ENCODE measurements at places on chromosomes 16 and 17. TPM values are rescaled to one million over a fixed set of nuclear protein-coding genes. Genes with fewer than 3 reads are reported as not detected.

DNA sequence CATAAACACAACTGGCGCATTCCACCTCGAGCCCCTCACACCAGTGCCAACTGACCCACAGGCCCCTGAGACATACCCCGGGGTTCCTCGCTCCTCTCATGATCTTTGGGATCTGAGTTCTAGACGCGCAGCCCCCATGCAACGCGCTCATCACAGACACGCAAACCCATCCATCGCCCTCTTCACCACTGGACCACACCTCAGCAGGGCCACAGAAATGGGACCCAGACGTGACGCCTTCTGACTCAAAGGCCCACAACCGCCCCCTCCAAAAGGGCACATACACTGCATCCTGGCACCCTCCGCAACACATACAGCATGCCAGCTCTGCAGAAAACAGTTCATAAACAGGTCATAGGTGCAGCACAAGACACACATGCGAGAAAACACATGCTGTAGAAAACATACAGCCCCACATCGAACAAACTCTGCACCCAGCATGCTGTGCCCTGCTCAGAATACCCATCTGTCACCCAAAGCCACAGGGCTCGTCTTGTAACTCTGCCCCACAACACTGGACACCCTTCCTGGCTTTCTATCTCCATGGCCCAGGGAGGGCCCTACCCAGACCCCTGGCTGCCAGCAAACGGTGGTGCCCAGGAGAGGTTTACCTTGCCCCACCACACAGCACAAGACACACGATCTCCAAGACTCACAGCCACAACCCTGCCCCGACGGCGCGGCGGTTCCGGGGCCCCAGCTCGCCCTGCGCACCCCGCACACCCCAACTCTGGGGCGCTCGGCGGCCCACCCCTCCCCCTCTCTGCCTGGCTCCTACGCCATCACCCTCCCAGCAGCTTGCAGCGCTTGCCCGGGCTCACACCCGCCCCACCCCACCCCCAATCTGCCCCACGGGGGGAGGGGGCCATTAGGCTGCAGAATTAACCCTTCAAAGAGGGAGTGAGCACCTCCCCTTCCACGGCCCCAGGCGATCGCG lies 887 bp downstream of the ZBTB4 start:
- no peak for DNase-seq

DNA sequence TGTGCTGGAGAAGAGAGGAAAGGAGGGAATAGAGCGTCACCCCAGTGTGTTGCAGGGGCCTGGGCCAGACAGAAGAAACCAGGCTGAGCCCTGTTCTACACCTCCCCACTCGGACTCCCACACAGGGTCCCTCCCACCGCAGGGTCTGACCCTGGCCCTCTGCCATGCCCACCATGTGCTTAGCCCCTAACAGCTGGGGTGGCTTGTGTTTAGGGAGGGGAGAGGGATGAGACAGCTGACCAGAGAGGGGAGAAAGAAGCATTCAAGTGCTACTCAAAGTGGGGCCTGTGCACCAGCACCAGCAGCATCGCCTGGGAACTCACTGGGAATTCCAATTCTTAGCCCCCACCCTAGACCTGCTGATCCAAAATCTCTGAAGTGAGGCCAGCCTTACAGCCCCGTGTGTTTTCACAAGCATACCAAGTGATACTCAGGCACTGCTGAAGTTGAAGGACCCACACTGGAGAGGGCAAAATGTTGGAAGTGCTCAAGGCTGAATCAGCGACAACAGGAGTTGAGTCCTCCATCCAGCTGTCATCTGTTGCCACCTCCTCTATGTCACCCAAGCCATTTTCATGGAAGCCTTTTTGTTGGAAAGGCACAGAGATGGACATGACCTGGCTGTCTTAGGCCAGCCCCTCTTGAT lies 47.0 kb downstream of the FZD2 start:
- DNase-seq, result no peak

DNA sequence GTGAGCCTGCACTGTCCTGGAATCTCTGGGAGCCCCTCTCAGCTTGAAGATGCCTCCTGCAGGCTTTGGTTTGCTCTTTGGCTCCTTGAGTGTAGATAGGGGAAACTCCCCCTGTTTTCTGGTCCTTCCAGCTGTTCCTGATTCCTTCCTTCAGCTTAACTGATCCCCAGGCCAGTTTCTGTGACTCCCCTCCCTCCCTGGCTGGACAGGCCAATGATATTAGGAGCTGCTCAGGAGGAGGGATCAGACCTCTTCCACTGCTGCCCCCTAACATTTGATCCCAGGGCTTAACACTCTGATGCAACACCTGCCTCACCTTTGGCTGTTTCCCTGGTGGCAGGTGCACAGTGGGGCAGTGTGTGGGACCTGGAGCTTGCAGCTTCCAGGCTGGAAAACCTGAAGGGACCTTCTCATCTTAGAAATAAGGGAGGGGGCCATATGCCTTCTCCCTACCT lies at the start of gene TAC4:
TSS of gene TAC4 (minus strand) at position 51 of the 455 bp plus-strand sequence. CDS start 52 bp downstream, outside the sequence.
- DNase-seq, result no peak

OR3A3 gene
- not detected for total RNA-seq

DNA sequence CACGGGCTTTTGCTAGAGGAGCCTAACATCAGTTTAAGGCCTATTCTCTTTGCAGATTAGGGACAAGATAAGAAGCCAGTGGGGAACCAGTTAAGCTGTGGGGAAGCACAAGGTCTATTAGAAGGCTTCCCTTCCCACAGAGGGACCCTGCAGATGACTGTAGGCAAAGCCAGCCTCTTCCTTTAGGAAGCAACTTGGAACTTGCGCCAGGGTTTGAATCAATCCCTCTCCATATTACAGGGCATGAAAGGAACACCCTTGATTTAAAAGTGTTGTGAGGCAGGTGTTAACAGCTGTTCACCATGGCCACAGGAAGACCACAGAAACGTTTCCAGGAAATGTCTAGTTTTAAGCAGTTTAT lies 77.3 kb downstream of the RPTOR start:
- DNase-seq, result no peak

KCNJ2 gene
- 0.12 TPM for total RNA-seq

KRT27 gene
- total RNA-seq, result not detected

NLGN2 gene
- 3.1 TPM for total RNA-seq

- peak; percentile 42 for DNase-seq
These were observed 73.8 kb upstream of the HNF1B start for GRCh38 chr17:37818689-37819088.

HOXB13 gene
- 3.8 TPM for total RNA-seq

GRCh38 chr17:1996800-1997288 lies 28.3 kb downstream of the RTN4RL1 start:
- DNase-seq, result no peak

DNA sequence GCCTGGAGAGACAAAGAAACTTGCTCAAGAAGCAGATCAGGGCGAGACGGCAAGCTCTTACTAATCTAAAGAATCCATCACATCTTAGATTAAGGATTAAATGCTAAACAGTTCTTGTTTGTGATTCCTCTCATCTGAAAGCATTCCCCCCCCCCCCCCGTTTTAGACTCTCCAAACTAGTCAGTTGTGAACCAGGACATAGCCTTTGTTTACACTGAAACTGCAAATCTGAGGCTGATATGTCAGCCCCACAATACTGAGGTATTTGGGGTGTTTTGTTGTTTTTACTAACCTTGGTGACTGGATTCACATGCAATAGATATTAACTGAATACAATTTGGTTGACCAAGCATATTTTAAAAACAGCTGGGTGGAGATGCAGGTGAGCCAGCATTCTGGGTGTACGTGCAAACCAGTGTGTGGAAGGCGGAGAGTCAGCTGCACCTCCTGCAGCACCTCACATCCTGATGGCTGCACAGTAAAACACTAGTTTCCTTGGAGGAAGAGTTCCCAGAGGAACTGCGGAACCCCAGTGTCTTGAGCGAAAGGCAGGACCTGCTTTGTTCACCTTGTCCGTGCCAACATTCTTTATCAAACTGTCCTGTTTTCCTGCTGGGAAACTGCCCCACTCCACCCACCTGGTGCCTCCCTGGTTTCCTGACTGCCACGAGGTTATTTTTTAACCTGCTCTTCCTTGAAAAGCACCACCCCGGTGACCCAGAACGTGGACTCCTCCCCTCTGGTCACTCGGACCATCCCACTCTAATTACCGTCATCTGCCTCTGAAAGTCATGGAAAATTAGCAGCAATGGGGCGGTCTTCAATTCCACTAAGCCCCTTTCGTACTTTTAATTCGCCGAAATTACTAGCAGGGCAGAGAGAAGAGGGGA lies 1.2 kb upstream of the YPEL2 start:
- no peak for DNase-seq

CLDN7 gene
- total RNA-seq, result not detected

DNA sequence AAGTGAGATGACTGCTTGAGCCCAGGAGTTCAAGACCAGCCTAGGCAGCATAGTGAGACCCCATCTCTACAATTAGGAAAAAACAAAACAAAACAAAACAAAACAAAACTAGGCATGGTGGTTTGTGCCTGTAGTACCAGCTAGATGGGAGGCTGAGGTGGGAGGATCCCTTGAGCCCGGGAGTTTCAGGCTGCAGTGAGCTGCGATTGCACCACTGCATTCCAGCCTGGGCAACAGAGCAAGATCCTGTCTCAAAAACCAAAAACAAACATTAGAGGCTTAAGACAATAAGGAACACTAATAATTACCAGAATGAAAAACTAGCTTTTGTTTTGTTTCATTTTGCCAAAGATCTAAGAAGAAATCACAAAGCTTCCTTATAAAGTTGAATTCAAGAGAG lies 69.2 kb downstream of the GPRC5B start:
- DNase-seq, result no peak

HOXB2 gene
- total RNA-seq, result 11.1 TPM

DNA sequence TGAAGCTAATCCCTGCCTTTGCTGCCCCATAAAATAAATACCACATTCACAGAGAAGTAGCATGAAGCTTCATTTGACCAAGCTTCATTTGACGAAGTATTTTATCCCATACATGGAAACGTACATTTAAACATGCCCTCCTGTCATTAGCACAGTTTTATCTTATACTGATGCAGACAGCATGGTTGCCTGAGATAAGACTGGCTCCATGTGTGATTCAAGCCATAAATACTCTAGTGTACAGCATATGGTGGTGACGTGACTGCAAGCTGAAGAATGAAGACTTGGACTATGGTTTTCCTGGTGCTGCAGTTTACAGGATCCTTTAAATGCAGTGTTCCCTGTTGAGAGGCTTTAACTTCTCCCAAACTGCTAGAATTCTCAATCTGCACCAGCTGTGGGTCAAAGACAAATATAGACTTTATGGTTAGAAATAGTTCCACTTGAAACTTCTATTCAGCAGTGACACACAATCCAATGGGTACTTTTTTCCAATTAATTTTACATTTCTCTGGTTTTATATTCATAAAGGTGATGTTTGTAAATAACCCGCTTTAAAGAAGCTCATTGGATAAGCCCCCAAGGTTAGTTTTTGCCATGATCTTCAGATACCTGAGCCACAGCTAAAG lies 64.9 kb downstream of the CYB561 start:
- DNase-seq, result no peak

SLC16A11 gene
- total RNA-seq, result not detected
